ENCODE measurements at places on chromosomes 16 and 17.

- H3K4me3 ChIP-seq, result no peak overlapping the region
- no peak for DNase-seq
- no peaks in the 10 kb centered on the region for H3K36me3 ChIP-seq
- H3K27me3 ChIP-seq, result no peaks in the 10 kb centered on the region
- peaks cover 2% of the 10 kb centered on the region for H3K4me1 ChIP-seq
These were observed 182.3 kb upstream of the GSE1 start for GRCh38 chr16:85430523-85431421.

DNA sequence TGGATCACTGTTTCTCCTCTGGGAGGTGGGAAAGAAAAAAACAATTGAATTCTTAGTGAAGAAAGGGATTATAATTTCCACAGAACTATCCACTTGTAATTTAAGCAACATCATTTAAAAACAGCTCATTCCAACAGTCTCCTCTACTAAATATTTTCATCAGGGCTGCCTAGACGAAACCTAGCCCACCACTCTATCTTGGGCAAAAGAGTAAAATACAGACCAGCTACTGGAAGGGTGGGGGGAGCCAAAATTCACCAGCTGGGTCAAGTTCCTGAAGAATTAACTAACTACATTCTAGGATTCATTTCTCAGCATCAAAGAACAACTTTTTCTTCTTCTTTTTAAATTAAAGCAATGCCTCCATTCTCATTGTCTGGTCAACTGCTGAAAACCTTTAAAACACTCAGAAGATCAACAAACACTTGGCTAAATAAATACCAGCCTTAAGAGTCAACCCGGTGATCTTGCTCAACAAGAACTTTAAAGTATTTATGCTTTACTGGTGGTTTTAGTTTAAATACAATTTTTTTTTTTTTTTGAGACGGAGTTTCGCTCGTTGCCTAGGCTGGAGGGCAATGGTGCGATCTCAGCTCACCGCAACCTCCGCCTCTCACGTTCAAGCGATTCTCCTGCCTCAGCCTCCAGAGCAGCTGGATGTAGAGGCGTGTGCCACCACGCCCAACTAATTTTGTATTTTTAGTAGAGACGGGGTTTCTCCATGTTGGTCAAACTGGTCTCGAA is 25.2 kb downstream of the KANSL1 start:
- no peaks in the 10 kb centered on the region for H3K27me3 ChIP-seq
- H3K4me3 ChIP-seq, result no peak overlapping the region
- H3K4me1 ChIP-seq, result peaks cover 46% of the 10 kb centered on the region
- no peak overlapping the region for H3K27ac ChIP-seq
- no peak for DNase-seq

- DNase-seq, result no peak
- H3K4me1 ChIP-seq, result peaks cover 14% of the 10 kb centered on the region
- H3K36me3 ChIP-seq, result no peaks in the 10 kb centered on the region
- H3K4me3 ChIP-seq, result peak overlapping the region; percentile 59
- peak overlapping the region; percentile 60 for H3K27ac ChIP-seq
These were observed 15.5 kb downstream of the MYH10 start for GRCh38 chr17:8614988-8615387.

DNA sequence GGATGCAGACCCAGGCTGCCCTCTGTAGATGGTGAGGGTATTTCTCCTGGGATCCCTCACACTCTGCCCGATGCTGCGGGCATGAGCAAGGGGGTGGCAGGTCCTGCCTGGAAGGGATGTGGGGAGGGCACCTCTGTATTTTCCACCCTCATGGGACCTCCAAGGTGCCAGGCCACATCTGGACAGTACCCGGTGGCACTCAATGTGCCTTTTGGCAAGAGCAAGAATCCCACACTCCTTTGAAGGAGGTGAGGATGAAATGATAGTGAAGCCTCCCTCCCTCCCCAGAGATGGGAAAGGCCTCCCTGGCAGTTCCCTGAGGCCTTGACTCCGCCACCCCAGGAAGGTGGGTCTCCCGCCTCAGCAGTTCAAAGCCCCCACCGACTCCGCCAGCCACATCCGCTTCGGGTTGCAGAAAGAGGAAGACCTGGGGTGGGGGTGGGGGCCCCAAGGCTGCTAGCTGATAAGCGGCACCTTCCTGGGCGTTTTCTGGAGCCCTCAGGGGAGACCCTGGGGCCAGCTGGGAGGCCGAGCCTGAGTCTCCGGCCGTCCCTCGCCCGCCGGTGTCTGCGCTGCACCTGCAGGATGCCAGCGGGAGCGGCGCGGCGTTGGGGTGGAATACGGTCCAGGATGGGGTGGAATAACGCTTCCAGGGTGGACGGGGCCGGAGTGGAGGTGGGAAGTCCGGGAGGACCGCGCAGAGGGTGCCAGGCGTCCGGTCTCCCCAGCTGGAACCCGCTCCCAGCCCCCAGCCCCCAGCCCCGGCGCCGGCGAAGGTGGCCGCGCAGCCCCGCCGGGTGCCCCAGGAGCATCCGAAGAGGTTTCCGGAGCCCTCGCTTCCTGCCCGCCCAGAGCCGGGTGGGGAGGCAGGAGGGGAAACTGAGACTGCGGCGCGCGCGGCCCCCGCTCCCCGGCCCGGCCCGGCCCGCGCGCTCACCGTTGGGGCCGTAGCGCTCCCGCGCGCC is 718 bp downstream of the ATP2A3 start:
- H3K4me1 ChIP-seq, result peaks cover 18% of the 10 kb centered on the region
- no peaks in the 10 kb centered on the region for H3K27me3 ChIP-seq
- H3K36me3 ChIP-seq, result no peaks in the 10 kb centered on the region
- peak overlapping the region; percentile 84 for H3K4me3 ChIP-seq
- H3K27ac ChIP-seq, result peak overlapping the region; percentile 40

GRCh38 chr17:10661437-10661836 is 4.3 kb upstream of the MYH3 start:
- H3K36me3 ChIP-seq, result peaks cover 8% of the 10 kb centered on the region
- H3K27ac ChIP-seq, result no peak overlapping the region
- DNase-seq, result no peak
- H3K4me3 ChIP-seq, result no peak overlapping the region

- no peak for DNase-seq
- H3K4me3 ChIP-seq, result peak overlapping the region; percentile 98
- H3K36me3 ChIP-seq, result no peaks in the 10 kb centered on the region
- no peaks in the 10 kb centered on the region for H3K27me3 ChIP-seq
These were observed 19.5 kb downstream of the BCL7C start for GRCh38 chr16:30874244-30874820.

Measured in thoracic aorta (tissue), 2 donors.